ENCODE measurements at places on chromosomes 1 and 21.

- no peak for DNase-seq
These were observed 11.3 kb downstream of the BTG2 start for GRCh38 chr1:203316626-203317093.

DNA sequence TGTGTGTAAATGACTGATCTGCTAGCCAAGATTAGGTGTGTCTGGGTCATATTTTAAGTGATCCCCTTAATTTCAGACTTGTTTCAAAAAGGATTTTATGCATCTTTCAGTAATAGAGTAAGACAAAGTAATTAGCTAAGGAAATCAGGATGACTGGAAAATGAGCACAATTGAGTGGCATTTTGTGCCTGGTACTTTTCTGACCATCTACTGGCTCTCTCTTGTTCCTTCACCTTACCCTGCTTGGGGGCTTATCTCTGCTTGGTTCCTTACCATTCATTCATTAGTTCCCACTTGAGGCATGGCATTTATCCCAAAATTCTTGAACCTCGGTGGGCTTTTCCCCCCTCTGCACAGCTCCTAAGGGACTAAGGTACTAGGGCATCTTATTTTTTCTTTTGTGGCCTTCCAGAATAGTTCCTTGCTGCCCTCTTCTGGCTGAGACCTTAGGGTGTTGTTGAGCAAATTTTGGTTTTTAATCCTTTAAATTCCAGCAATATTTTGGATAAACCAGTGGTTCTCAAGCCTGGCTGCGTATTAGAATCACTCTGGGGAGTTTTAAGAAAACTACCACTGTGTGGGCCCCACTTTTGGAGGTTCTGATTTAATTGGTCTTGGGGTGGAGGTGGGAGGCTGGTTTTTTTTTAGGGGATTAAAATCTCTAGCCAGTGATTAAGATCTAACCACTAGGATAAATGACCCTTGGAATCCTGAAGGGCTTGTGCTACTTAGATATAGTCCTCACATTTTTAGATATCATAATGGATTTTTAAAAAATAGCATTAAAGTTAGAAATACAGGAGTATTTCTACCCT, 50.8 kb downstream of the HS2ST1 start:
- DNase-seq, result peak; percentile 26

DNA sequence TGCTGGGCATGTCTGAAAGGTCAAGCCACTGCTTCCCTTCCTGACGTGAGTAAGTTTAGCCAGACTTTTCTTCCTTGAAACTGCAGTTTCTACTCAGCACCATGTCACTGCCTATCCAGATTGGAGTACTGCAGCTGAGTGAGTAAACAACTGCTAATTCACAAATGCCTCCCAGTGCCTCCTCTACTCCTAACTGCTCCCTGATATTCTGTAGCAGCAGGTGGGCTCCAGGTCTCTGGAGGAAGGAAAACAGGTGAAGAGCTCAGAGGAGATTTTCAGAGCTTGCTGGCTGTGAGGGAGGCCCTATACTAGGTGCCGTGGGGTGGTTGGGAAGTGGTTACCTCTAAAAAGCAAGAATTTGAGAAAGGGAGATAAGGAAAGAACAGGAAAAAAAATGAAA, 96.5 kb downstream of the KIF14 start:
- DNase-seq, result no peak

DNA sequence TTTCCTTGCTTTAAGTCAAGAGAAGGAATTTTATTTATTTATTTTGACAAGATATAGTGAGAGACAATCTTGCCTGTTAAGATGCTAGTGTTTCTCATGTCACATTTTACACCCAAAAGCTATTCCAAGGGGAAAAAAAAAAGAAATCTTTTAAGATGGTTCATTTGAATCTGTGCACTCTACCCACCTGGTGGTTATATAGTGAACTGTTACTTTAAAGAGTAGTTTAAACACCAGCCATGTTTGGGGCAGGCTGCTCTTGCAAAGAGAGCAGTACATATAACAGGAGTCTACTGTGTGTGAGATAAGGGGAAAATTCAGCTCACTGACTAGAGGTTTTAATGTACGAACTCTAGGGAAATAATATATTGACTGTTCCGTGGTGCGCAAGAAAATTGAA, 3.3 kb upstream of the ELAVL4 start:
- no peak for DNase-seq

DNA sequence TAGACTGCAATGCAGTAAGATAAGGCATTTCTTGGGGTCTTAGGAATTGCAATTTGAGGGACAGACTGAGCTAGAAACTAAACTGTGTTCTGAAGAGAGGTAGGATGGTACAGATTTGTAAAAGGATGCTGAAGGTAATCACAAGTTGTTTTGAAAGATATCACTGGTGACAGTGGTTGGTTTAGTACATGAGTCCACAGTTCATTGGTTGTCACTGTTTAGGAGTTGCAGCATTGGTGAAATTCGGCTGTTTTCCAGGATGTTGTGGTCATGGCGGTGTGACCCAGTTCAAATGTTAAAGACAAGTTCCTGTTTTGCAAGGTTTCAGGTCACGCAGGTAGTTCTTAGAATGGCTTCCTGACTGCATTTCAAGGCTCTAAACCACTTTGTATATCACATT, 292.8 kb upstream of the B3GALT2 start:
- no peak for DNase-seq

DNA sequence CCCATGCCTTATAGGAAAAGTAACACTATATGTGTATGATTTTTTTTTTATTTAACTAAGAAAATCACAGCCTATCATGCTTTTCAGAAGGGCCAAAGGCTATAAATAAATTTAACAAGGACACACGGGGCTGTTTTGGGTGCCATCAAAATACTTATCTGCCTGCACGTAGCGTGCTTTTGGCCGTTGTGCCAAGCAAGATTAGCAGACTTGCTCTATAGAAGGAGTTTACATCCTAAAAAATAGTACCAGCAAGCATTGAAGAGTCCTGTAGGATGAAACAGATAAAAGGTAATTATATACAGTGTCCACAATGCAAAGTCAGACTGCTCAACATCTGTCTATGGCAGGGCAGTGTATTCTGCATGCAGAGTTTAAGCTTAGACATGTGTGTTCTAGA, 3.7 kb downstream of the OLIG1 start:
- DNase-seq, result no peak

- DNase-seq, result peak; percentile 4
These were observed at the start of gene ADGRL4 for GRCh38 chr1:79006564-79006963. Gene ADGRL4 (minus strand): TSS chr1:79006730. CDS start chr1:79006654, 76 bp downstream.

DNA sequence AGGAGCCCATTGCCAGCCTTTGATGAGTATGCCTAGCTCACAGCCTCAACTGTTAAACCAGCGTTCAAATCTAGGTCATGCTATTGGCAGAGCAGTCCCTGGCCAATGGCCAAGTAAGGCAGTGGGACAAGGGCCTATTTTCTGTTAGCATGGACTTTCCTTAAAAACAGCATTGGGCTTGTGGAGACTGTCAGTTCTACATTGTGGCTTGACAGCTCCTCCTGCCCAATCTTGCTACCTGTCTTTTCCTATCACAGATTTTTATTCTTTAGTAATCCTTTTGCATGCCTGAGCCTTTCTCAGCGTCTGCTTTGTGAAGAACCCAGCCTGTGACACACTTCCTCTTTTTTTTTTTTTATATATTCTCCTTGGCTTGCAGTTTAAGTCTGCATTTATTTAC, 56.4 kb downstream of the DIP2A start:
- peak; percentile 41 for DNase-seq

DNA sequence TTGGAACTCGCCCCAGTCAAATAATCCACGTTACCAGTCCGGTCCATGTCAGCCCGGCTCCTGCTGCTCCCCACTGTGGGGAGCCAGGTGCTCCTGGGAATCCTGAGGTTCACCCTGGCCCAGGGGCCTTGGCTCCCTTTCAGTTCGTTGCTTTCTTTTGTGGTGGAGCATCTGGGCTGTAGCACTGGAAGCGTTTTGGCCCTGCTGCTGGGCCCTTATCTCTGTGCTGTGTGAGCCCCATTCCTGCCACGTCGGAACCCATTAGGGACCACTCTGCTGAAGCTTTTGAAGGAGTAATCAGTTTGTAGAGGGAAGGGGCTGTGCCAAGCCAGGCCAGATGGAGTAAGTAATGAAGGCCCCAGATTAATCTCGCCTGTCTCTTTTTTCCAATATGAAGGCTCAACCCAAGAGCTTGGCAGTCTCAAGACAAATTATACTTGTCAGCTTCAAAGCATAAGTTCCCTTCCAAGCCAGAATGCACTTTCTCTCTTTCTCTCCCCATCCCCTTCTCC, 82.3 kb downstream of the PGM1 start:
- DNase-seq, result peak; percentile 32

DNA sequence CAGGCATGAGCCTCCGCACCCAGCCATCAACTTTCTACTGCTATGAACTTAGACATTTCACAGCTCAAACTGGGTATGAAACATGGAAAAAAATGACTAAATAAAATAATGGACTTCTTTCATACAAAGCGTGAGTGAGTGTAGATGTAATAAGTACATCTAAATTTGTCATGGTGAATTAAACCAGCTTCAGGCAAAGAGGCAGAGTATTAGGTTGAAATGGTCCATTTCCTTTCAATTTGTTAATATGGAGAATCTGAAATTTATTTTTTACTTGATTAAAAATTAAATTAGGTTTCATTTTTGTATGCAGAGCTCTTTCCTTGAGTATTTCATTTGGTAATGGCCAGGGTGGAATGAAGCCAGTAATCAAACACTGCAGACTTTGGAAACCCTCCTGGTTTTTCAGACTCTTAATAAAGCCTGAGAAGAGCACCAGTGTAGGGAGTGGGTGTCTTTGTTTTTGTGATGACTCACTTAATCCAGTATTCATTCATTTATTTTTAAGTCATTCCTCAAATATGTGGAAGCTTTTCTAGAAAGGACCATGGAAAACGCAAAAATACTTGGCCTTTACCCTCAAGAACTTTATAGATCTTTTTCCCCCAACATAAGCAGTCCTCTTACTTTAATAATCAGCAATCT, 49.2 kb downstream of the ALG14 start:
- DNase-seq, result peak; percentile 52

GRCh38 chr1:228079601-228080263, 2.8 kb upstream of the ARF1 start:
- no peak for DNase-seq

GRCh38 chr1:61285371-61285885, 203.1 kb downstream of the NFIA start:
- DNase-seq, result no peak

- DNase-seq, result no peak
These were observed 13.3 kb upstream of the TBX15 start for GRCh38 chr1:119001181-119002027.

GRCh38 chr1:115051850-115052249, 22.2 kb downstream of the TSHB start:
- DNase-seq, result no peak

GRCh38 chr1:71653952-71654351, 573.1 kb upstream of the ZRANB2 start:
- DNase-seq, result no peak

DNA sequence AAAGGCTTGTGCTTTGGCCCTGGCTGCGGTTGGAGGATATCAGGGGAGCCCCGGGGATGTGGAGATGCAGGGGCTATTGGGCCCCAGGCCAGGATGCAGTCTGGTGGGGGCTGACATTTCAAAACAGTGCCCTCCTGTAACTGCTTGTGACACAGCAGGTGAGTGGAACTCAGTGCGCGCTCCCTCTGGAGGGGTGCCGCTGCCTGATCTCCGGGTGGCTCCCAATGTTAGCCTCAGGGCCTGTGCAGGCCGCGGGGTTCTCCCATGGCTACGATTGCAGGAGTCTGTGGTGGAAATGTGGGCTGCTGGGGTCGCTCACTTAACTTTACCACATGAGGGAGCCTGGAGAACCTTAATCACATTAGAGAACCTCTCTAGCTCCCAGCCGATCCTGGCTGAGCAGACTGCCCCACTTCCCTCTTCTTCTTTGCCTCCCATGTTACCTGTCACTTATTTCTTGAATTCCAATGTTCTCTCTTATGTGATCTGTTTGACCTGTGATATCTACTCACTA, 163.2 kb downstream of the FMN2 start:
- DNase-seq, result no peak

DNA sequence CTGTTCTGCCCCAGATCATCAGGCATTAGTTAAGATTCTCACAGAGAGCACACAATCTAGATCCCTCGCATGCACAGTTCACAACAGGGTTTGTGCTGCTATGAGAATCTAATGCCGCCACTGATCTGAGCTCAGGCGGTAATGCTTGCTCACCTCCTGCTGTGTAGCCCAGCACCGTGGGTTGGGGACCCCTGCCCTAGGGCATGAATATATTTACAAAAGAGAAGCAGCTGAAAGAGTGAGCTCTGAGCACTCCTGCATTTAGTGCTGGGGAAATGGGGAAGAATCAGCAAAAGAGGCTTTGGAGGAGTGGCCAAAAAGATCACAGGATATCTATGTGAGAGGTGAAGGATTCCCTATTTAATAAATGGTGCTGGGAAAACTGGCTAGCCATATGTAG, 5.6 kb downstream of the CFAP57 start:
- no peak for DNase-seq

DNA sequence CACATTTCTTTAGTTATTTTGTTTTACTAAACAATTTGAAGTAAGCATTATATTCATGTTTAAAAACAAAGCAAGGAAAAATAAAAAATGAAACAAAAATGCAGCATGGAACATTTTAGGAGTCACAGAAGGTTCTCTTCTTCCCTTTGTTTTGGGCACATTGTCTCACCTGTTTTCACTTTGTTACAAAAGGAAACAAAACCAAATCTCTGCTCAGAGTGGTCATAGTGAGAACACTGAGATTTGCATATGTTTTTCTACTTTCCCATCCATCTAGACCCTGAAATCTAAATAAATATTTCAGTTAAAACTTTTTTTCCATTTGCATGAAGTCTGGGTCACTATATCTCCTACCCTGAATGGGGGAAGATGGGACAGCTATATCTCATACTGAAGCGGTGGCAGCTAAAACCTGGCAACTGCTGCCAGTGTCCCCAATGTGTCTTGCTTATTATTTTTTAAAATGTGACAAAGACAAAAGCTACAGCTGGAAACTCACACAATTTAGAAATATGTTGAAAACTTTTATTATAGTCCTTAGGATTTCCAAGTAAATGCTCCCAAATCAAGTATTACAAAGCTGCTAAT, 3.5 kb downstream of the EXOC8 start:
- no peak for DNase-seq

DNA sequence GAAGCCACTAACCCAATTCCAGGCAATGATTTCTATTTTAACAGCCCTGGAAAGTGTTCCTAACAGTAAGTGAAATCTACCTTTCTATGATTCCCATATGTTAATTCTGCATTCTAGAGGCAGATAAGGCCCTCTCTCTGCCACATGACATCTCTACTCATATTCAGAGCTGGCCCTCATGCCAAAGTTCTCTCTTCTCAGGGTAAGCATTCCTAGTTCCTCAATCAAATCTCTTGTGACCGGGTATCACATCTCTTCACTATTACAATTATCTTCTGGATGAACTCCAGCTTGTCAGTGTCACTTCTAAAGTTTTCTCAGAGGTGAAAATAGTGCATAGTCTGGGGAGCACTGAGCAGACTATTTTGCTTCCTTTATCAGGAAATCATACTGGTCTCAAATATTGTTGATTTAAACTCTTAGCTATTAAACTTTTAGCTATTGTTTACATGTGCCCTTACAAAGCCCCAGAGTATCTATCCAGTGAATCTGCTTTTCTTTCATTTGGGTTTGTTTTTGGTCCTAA, 66.4 kb upstream of the TNFSF18 start:
- DNase-seq, result no peak

- DNase-seq, result no peak
These were observed 111.2 kb upstream of the OLIG2 start for GRCh38 chr21:32914424-32915039.

GRCh38 chr1:231419147-231419546, 2.9 kb downstream of the EGLN1 start:
- no peak for DNase-seq

- no peak for DNase-seq
These were observed 6.6 kb upstream of the TP53BP2 start for GRCh38 chr1:223852337-223852736.

Measured in tongue (tissue), 3 donors.